ENCODE measurements at places on chromosomes 2 and 18.

DNA sequence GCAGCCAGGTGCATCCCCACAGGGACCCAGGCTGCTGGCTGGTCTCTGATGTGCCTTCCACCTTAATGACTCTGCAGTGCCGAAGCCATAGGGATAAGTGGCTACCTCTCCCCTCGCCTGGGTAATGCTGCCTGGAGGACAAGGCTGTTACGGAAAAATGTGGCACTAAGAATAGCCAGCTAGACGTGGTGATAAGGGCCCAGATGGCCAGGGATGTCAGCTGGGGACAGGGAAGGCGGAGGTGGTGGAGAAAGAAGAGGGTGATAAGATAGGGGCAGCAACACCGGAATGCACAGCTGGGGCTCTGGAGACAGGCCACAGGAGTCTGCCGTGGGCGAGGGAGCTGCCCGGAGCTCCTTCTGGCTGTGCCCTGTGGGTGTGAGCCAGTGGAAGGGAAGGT lies 170.6 kb downstream of the FHOD3 start:
- no peak for DNase-seq

DNA sequence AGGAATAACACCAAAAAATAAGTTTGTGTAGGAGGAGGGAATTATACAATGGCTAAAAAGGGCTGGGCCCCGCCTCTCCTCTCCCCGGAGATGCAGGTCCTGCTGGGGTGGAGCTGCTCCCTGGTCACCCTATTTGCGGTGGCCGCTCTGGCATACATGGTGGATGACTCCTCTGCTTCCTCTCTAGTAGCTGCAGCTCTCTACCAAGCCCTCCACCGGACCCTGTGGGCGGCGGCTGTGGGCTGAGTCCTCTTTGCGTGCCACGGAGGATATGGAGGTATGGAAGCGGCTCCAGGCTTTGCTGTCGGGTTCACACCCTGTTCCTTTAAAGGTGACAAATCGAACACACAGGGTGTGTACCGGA lies 77.1 kb upstream of the SEC11C start:
- DNase-seq = no peak

GRCh38 chr2:42171396-42171980 lies 2.3 kb downstream of the EML4 start:
- DNase-seq = no peak

- no peak for DNase-seq
Measured at GRCh38 chr18:50847192-50847591, 27.4 kb upstream of the MRO start.

DNA sequence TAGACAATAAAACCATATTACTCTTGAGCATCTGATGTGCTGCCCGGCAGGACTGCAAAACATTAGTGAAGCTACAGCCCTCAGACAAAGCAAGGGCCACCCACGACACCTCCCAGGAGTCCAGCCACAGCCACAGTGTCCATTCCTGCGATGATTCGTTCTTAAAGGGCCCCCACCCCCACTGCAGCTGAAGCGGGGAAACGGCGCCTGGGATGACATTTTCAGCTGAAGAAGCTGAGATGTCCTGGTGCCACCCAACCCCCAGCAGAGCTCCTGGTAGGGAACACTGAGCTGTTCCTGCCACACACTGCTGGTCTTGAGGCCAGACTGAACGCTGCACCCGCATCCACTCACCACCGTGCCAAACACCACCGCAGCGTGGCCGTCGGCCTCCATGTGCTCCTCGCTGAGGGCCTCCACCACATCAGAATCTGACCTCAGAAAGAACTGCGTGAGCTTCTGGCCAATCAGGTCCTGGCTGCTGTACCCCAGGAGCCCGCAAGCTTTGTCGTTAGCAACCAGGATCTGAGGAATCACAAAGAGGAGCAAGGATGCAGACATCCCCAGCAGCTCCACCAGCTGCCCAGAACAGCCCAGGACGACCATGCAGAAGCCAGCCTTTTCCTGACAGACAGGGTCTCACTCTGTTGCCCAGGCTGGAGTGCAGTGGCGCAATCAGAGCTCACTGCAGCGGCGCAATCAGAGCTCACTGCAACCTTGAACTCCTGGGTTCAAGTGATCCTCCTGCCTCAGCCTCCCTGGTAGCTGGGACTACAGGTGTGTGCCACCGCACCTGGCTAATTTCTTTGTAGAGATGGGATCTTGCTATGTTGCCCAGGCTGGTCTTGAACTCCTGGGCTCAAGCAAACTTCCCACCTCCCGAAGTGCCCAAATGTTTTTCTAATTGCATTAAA lies 9.5 kb downstream of the PASK start:
- no peak for DNase-seq

DNA sequence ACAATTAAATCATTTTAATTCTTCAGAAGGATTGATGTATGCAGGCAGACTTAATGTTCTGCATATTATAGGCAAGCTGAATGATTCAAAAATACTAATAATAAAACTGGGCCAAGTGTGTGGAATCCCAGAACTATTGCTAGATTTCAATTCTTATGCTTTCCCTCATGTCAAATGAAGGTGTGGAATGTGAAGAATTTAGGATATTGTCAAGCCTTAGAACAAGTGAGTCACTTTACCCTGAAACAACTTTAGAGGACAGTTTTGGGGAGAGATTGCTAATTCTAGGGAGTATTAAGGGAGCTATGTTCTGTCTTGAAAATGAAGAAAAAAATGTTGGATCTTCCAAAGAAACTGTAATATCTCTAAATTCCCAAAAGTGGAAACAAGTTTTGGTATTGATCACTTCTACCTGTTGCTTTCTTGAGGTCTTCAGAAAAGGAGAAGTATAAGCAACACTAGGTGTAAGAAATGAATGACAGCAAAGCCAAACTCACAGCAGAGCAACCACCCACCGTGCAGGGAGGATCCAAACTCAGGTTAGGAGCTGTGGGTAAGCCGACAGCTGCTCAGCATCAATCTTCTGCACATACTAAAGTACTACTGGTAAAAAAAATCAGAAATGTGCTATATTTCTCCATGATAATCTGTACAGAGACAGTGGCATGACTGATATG lies 818.1 kb downstream of the SLC4A3 start:
- no peak for DNase-seq

GRCh38 chr2:96739076-96739632 lies 710 bp downstream of the LMAN2L start:
- DNase-seq = no peak

GRCh38 chr2:26645762-26646161 lies 4.6 kb upstream of the CIB4 start:
- DNase-seq = no peak

GRCh38 chr18:75868031-75868430 lies 440.5 kb upstream of the SMIM21 start:
- DNase-seq = no peak

DNA sequence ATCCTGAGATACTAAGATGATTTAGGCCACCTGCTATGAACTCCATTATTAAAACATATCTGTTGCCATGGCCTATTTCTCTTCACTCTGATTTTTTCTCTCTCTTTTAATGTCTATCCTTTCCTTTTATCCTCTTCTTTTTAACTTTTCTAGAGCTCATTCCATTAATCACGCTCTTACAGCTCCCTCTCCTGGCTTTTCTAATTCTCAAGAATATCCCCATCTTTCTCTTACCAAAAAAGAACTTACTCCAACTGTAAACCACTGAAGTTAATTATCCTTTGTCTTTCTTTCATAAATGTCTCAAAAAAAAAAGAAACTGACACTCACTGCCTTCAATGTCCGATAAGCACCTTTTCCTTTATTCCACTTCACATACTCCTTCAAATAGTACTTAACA lies 7.9 kb downstream of the PPP3R1 start:
- no peak for DNase-seq

DNA sequence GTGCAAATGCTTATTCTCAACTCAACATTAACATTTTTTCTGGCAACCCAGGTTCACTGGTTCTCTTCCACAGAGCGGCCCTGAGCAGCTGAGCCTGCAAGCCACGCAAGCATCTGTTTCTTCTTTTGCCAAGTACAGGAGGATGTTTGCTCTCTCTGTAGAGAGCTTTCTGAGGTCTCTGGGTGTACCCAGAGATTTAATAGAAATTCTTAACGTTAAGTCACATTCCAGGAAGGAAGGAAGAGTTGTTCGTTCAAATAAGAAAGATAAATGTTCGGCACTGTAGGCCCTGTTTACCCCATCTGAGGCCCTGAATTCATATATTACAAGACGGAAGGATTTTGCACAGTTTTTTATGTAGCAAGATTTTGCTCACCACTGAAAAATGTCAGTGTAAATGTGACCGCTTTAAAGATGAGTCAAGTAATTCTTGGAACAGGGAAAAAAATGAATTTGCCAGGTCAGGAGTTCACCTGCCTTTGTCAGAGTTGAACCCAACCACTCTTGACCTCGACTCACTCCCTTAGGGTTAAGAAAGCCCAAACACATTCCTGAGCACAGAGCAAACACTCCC lies 30.1 kb downstream of the KCTD18 start:
- DNase-seq = no peak

DNA sequence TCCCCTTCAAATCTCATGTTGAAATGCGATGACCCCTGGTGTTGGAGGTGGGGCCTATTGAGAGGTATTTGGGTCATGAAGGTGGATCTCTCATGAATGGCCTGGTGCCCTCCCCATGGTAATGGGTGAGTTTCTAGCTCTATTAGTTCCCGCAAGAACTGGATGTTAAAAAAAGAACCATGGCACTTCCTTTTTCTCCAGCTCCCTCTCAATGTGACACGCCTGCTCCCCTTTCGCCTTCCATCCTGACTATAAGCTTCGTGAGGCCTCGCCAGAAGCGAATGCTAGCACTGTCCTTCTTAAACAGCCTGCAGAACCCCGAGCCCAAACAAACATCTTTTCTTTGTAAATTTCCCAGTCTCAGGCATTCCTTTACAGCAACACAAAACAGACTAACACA lies 303.2 kb upstream of the REV1 start:
- DNase-seq = no peak

GRCh38 chr2:37652199-37652640 lies 19.2 kb downstream of the CDC42EP3 start:
- DNase-seq = no peak

GRCh38 chr2:189504238-189504637 lies 63.0 kb downstream of the WDR75 start:
- no peak for DNase-seq

DNA sequence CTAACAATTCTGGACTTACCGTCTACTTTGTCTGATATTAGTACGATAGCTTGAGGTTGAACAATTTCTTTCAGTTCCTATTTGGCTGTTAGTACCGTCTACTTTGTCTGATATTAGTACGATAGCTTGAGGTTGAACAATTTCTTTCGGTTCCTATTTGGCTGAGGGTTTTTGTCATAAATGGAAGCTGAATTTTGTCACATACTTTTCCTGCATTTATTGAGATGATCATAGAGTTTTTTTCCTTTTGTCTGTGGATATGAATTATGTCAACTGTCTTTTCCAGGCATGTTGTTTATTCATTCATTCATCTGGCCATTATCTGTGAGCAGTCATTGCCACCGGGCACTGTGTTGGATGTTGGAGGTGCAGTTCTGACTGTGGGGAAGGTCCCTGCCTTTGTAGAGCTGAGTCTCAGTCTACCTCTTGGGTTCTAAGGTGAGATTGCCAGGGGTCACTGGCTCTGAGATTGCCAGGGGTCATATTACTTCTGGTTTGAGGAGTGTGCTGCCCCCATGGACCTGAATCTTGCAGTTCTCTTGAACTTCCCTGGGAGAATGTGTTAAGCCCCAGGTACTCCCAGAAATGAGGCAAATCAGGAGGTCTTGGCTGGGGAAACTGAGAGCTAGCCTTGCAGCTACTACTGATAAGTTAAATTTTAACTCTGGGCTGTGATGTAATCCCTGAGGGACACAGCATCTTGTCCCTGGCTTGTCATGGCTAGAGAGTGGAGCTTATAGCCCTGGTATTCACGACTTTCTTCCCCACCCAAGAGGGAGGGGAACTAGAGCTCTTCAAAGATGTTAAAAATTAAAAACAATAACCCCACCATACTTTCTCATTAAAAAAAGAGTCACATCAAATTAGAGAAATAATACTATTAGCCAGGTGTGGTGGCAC lies 89.1 kb upstream of the MBOAT2 start:
- peak; percentile 22 for DNase-seq

- DNase-seq = no peak
Measured at GRCh38 chr2:151852260-151853069, 24.2 kb upstream of the ARL5A start.

GRCh38 chr18:524466-524865 lies 24.0 kb upstream of the COLEC12 start:
- no peak for DNase-seq

GRCh38 chr2:222304737-222305515 lies 6.1 kb upstream of the PAX3 start:
- no peak for DNase-seq

DNA sequence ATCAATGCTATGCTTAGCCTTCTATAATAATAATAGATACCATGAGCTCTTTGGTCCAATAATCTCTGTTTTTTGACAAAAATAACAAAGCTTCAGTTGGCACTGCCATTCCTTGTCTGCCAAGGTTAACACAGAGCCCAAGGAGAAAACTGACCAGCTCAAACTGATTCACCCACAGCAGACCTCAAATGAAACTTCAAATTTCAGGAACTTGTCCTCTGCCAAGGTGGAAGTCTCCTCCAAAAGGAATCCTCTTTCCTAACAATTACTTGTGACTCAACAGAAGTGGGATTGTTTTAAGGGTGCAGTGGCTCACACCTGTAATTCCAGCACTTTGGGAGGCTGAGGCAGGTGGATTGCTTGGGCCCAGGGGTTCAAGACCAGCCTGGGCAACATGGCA lies 12.1 kb downstream of the AAK1 start:
- no peak for DNase-seq

DNA sequence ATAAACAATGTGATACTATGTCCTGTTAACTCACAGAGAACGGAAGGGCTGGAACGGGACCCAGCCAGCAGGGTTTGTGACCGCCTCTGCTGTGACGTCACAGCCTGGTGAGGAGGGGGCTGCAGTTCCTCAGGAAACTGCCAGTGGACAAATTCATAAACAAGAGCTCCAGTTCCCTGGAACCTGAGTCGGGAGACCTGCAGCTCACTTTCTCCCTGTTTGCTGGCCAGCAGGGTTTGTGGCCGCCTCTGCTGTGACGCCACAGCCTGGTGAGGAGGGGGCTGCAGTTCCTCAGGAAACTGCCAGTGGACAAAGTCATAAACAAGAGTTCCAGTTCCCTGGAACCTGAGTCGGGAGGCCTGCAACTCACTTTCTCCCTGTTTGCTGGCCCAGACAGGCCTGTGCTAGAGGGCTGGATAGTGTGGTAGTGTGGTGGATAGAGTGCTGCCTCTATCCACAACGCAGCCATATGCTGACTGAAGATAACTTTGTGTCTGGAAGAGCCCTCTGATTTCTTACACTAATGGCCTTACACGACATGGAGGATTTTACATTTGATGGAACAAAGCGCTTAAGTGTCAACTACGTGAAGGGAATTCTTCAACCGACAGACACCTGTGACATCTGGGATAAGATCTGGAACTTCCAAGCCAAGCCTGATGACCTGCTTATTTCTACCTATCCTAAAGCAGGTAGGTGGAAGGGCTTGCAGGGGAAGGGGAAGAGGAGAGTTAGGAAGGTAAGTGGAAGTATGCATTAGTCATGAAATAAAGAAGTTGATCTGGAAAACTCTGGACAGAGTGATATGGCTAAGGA lies at the start of gene SULT1C4:
TSS of gene SULT1C4 (plus strand) at position 140 of the 816 bp plus-strand sequence. CDS start at position 524, 384 bp downstream.
- DNase-seq = no peak

- no peak for DNase-seq
Measured at GRCh38 chr2:157339965-157340655, 14.5 kb upstream of the ERMN start.

Measured in GM18507 (cell line).